8988T (cell line): ENCODE measurements at places on chromosomes 12 and 14.
A peak's percentile ranks its signal among the peaks of the same experiment; 100 is the strongest.

GRCh38 chr12:104334581-104334980 is 31.0 kb downstream of the EID3 start:
- no peak for DNase-seq

GRCh38 chr12:130462558-130463274 is 125.0 kb downstream of the PIWIL1 start:
- DNase-seq, result no peak

DNA sequence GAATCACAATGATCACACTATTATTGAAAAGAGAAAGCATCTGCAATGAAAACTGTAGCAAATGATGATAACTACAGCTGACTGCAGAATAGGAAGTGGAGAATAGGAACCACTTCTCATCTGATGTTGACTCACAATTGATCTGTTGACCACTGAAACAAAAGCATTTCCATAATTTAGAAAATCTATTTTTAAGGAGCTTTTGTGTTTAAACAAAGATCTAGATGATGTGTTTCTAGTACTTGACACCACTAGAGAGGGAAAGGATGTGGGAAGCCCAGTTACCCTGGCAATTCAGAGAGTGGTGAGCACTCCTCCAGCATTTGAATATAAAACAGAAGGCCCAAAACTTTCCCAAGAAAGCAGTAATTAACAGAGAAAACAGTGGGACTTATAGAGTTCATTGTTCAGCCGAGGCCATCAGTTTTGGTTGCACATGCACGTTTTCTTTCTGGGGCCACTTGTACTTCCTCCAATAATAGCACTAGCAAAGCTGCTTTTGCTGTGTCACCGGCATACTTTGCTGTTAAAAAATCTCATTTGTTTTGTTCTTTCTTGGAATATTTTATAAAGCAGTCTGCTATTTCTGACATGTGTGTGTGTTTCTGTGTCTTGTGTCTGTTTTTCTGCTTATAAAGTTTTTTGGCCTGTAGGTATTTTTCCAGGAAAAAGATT is 76.1 kb upstream of the HECTD1 start:
- no peak for DNase-seq

- DNase-seq, result no peak
Observed at GRCh38 chr12:108525681-108526080, 10.6 kb downstream of the FICD start.

GRCh38 chr12:121783766-121784165 is 9.7 kb downstream of the RHOF start:
- DNase-seq, result no peak

- DNase-seq, result no peak
Observed at GRCh38 chr12:2011643-2012607, 7.7 kb upstream of the DCP1B start.

DNA sequence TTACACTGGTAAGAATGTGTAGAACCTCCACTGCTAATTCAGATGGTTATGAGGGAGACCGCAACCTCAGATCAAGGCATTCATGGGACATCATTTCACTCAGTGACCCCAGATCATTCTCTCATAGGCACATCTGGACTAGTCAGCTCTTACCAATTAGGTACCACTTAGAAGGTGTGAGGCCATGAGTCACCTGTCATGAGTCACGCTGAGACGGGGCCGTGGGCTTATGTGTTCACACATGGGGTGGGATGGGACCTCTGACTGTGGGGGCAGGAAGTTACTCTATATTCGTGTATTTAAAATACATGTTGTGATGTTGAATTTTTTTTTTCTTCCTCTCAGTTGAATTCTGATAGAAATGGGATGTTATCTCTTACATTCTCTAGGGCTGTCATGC is 55.9 kb downstream of the CCDC92 start:
- no peak for DNase-seq

GRCh38 chr12:120266180-120266870 is 795 bp upstream of the PXN start:
- DNase-seq, result no peak

DNA sequence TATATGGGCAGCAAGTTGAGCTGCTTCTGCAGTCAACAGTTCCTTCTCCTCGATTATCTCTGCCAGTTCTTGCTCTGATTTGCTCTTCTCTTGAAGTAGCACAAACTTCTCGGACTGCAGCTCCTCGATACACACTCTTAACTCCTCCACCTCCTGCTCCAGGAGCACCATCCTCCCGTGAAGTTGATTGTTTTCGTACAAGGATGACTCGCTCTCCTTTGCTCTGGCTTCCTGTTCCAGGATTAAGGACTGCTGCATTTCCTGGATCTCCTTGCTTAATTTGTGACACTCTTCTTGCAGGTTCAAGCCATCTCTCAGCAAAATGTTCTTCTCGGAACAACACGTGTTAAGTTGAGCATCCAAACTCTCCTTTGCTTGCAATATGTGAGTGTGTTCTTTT is 56.2 kb upstream of the VPS33A start:
- DNase-seq, result no peak

DNA sequence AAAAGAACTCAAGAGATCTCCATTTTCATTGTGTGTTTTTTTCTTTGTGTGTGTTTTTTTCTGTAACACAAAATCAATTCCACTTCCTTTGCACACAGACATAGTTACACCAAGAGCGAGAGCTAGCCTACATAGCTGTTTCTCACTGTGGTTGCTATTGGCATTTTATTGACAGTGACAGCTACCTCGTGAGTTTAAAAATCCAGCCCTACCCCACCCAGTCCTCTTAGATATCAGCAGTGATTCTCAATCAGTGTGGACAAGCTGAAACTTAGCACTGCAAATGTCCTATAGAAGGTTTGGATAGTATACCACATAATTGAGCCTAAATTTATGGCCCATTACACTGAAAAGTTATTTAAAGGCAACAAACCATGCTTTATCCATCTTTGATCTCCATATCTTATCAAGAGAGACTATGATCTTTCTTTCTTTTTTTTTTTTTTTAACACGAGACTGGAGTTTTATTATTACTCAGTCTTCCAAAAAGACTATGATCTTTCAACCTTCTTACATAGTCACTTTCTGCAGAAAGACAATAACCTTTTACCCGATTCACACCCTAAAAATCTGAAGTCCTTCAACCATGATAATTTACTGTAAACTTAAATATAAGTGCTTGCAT is 46.8 kb downstream of the ATP2B1 start:
- DNase-seq, result no peak

DNA sequence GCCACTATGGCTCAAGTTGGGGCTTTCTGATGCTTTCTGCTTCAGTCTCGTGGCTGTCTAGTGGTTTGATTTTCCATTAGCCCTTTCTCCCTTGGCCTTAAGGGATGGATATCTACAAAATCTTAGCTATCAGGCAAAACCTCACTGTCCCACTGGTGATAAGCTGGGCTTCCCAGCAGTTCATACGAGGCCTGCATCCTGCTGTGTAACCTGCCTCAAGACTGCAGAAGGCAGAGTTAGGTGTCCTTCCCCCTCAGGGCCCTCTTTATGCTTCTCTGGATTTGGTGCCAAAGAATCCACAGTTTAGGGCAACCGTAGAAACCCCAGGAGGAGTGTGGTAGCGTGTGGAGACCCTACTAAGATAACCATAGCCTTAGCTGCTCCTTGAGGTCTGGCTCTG is 38.9 kb downstream of the ETV6 start:
- no peak for DNase-seq

DNA sequence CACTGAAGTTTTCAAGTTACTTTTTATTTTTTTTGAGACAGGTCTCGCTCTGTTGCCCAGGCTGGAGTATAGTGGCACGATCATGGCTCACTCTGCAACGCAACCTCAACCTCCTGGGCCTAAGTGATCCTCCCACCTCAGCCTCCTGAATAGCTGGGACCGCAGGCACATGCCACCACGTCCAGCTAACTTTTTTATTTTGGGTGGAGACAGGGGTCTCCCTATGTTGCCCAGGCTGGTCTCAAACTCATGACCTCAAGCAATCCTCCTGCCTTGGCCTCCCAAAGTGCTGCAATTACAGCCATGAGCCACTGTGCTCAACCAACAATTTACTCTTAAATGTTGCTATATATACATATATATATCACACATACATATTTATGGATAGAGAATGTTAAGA is 27.4 kb upstream of the LGALS3 start:
- DNase-seq, result no peak

DNA sequence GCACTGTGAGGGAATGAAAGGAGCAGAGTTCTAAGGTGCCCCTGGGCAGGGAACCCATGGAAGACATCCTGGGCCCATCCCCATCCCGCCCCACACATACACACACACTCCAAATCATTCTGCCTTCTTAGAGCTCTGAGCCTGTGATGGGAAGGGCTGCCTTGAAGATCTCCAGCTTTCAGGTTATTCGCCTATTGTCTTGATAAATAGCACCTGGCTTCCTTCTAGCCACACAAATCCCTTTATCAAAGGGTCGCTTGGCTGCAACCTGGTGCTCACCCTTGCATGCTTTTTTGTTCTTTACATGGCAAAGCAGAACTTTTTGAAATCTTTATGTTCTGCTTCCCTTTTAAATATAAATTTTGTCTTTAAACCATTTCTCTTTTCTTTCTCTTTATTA is 112.2 kb upstream of the TMTC1 start:
- DNase-seq, result no peak

- no peak for DNase-seq
Observed at GRCh38 chr12:46650688-46651087, 175.1 kb downstream of the SLC38A4 start.

DNA sequence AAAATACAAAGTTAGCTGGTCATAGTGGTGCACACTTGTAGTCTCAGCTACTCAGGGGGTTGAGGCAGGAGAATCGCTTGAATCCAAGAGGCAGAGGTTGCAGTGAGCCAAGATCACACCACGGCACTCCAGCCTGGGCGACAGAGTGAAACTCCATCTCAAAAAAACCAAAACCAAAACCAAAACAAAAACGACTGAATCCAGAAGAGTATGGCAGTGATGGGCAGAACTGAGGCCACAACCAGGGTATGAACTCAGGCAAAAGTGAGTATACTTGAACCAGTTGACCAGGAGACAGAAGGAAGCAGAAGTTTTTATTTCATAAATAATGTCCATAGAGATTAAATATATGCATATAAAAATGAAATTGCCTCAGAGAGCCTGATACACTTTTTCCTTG is 620.0 kb upstream of the SEL1L start:
- DNase-seq, result no peak

DNA sequence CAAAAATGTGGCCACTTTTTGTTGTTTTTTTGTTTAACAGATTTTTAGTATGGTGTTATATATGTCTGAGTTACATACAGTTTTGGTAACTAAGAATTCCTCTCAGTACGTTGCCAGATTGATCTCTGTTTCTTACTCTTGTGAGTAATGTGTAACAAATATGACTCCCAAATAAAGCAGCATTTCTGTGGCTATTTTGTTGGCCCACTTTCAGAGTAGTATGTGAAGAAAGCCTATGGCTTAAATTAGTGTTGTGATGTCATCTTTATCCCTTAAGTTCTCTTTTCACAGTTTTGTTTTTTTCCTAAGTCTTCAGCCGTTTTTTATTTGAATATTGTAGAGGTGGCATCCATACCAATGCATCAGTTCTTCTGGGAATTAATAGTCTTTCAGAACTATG is 10.7 kb downstream of the PCNX4 start:
- DNase-seq, result no peak

DNA sequence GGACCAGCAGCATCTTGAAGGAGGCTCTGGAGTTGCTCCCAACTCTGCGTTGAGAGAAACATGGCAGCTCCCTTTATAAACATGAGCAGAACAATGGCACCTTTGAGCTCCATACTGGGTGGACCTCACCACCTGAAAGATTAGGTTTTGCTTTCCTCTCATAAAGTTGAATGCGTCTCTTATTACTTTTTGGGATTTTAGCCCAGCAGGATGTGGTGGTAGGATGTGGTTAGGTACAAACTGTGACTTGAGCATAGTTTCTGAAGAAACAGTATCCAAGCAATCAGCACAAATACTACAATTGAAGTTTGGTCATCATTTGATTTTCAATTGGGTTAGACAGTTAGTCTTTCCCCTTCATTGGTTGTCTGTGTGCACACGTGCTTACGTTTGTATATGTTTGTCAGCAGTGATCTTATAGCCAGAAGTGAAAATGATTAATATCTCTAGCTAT is at the start of gene PRR4:
PRR4 (minus strand) TSS at position 51 of the 454 bp plus-strand sequence; CDS start at position 13, 38 bp downstream.
- DNase-seq, result no peak

DNA sequence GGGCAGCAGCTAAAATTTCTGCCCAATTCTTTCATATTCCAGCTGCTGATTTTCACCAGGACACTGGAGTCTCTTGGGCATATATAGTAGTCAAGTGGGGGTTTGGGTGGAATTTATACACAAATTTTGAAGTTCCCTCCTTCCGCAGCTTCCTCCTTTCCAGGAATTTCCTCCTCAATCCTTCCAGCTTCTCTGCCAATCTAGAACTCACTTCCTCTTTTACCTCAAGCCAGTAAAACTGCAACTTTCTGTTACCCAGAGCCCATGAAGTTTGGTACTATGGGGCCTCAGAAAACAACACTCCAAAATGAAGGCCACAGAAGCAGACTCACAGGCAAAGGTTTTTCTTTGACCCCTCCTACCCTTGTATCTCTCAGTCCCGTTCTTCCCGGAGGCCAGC is 51.7 kb upstream of the G2E3 start:
- no peak for DNase-seq

DNA sequence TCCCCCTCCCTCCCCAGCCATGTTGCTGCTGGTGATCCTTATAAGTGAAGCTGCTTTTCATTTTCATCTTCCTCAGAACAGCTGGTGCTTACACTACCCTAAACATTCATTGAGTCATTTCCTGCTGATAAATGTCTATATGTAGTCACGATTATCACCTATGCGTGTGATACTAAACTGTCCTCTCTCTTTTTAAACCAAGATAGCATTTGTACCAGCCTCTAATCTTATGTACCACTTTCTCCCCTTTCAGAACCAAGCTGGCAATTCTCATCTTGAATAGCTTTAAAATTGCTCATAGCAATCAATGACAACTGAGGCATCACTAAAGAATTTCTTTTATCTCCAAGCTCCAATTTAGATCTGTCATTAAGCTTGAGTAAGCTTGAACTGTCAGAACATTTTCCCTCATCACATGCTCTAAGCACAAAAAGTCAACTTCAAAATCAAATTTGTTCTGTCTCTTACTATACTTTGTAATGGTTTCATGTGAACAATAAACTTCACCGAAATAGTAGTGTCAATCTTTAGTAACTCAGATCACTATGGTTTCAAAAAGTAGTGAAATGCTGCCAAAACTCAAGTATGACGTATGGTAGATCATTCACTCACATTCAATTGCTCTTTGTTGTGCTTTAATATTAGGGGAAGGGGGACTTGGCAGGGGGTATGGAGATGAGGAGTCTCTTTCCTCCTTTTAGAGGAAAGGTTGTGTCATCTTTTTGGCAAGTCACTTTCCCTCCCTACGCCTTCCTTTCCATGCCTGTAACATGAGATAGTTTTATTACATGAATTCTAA is 178.1 kb upstream of the NOVA1 start:
- no peak for DNase-seq

- DNase-seq, result peak; percentile 20
Observed at GRCh38 chr14:36105401-36105800, 71.1 kb downstream of the PTCSC3 start.
